ENCODE measurements at places on chromosomes 7 and 10. TPM values are rescaled to one million over a fixed set of nuclear protein-coding genes. Genes with fewer than 3 reads are reported as not detected.
A peak's percentile ranks its signal among the peaks of the same experiment; 100 is the strongest.

Gene AGR2
- total RNA-seq = not detected

Gene AKR1D1
- total RNA-seq = not detected

Gene INA
- not detected for total RNA-seq

Gene NPC1L1
- total RNA-seq = 0.50 TPM

Gene SEMA3D
- not detected for total RNA-seq

Gene NRP1
- 0.62 TPM for total RNA-seq

Gene MLXIPL
- not detected for total RNA-seq

Gene CFAP70
- total RNA-seq = 4.0 TPM

Gene GDF2
- total RNA-seq = not detected

Gene PRKG1
- 0.20 TPM for total RNA-seq

DNA sequence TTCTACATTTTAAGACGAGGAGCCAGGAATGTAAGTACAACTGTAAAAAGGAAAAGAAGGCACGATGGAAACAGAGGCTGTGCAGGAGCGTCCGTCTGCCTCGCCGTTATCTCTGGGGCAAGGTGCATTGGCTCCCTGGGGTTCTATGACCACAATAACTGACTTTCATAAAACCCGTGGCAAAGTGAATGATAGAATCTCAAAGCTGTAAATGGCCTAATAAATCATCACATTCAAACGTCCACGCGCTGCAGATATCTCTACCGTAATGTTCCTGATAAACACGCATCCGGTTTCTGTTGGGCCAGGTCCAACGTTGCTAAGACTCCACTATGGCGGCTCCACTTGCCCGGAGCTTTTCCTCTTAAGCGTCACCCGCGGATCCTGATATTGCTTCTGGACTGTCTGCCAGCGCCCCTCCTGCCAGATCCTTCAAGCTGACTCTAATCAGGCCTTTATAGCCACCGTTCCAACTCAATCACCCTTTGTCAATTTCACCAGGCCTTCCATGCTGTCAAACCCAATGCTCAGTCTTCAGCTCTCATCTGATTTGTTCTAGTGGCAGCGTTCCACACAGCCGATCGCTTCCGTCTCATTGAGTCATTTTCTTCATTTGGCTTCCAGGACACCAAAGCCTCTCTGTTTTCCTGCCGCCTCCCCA is 265.6 kb upstream of the FOXK1 start:
- H3K4me3 ChIP-seq = no peak overlapping the region
- H3K36me3 ChIP-seq = no peaks in the 10 kb centered on the region
- H3K27me3 ChIP-seq = peaks cover 2% of the 10 kb centered on the region
- H3K4me1 ChIP-seq = no peaks in the 10 kb centered on the region

DNA sequence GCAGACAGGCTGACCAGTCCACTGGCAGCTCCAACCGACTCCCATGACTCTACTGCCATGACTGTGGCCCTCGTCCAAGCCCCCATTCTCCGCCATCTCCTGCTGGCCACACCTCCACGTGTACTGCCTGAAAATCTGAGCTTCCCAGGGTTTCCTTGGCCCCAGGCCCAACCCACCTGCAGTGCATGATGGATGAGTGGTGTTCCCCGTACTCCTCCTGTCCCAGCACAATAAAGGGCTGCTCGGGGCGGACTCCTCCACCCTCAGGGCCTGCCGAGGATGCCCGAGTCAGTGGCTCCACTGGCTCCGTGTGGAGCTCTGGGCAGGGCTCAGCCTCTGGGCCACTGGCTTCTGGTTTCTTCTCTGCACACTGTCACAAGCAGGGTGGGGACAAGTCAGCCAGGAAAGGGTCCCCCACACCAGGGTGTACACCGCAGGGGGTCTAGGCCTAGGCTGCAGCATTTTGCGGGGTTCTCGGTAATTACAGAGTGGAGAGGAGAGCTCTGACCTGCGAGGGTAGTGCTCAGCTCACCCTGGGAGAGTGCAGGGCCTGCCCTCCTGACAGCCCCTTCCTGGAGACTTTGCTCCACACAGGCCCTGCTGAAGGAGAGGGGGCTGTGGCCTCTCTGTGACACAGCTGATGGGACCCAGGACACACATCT is 15.2 kb downstream of the WDR91 start:
- H3K27me3 ChIP-seq = no peaks in the 10 kb centered on the region
- no peak overlapping the region for H3K4me3 ChIP-seq
- DNase-seq = no peak
- peaks cover 12% of the 10 kb centered on the region for H3K36me3 ChIP-seq
- H3K27ac ChIP-seq = no peak overlapping the region
- no peaks in the 10 kb centered on the region for H3K4me1 ChIP-seq

DNA sequence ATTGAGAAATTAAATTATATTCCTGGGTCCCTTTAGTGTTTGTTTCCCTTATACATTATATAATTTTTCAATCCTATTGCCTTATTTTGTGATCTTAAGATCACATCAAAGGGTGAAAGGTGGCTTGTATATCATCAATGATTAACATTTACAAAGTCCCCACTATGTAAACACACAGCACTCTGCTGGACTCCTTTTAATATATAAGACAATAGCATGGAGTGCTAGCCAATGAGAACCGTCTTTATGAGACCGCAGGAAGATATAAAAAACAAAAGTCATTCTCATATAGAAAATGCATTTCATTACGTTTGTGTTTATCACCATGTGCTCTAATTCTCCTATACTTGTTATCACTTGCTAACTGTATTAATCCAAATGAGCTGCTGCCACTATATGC is 108.5 kb downstream of the HOXA1 start:
- no peak for DNase-seq
- H3K27me3 ChIP-seq = no peaks in the 10 kb centered on the region
- no peak overlapping the region for H3K27ac ChIP-seq

DNA sequence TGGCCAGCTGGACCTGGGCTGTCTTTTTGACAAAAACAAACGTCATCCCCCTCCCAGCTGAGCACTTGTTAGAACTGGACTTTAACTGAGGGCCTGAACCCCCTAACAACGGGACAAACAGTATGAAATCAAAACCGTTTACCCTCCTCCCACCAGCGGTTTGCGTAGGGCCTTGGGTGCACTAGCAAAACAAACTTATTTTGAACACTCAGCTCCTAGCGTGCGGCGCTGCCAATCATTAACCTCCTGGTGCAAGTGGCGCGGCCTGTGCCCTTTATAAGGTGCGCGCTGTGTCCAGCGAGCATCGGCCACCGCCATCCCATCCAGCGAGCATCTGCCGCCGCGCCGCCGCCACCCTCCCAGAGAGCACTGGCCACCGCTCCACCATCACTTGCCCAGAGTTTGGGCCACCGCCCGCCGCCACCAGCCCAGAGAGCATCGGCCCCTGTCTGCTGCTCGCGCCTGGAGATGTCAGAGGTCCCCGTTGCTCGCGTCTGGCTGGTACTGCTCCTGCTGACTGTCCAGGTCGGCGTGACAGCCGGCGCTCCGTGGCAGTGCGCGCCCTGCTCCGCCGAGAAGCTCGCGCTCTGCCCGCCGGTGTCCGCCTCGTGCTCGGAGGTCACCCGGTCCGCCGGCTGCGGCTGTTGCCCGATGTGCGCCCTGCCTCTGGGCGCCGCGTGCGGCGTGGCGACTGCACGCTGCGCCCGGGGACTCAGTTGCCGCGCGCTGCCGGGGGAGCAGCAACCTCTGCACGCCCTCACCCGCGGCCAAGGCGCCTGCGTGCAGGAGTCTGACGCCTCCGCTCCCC is at the start of gene IGFBP1:
TSS of gene IGFBP1 (plus strand) at position 304 of the 808 bp plus-strand sequence. CDS start at position 469, 165 bp downstream.
- peaks cover 7% of the 10 kb centered on the region for H3K27me3 ChIP-seq
- DNase-seq = no peak
- H3K36me3 ChIP-seq = no peaks in the 10 kb centered on the region
- no peak within 1 kb of the TSS for H3K4me3 ChIP-seq
- no peak within 1 kb of the TSS for H3K27ac ChIP-seq

- no peak overlapping the region for H3K4me3 ChIP-seq
- no peaks in the 10 kb centered on the region for H3K36me3 ChIP-seq
- DNase-seq = peak; percentile 60
- H3K27ac ChIP-seq = no peak overlapping the region
Measured at GRCh38 chr10:79374312-79375191, 27.3 kb downstream of the PPIF start.

DNA sequence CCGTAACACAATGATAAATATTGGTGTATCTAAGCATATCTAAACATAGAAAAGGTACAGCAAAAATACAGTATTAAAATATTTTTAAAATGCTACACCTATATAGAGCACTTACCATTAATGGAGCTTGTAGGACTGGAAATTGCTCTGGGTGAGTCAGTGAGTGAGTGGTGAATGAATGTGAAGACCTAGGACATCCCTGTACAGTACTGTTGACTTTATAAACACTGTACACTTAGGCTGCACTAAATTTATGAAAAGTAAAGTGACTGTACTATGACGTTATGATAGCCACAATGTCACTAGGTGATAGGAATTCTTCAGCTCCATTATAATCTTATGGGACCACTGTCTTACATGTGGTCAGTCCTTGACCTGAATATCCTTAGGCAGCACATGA is 147.0 kb downstream of the GLI3 start:
- no peak overlapping the region for H3K4me3 ChIP-seq
- no peaks in the 10 kb centered on the region for H3K4me1 ChIP-seq
- no peaks in the 10 kb centered on the region for H3K36me3 ChIP-seq
- no peak overlapping the region for H3K27ac ChIP-seq
- DNase-seq = no peak

- no peak for DNase-seq
- H3K27me3 ChIP-seq = no peaks in the 10 kb centered on the region
- no peak overlapping the region for H3K27ac ChIP-seq
- H3K4me3 ChIP-seq = no peak overlapping the region
- H3K36me3 ChIP-seq = no peaks in the 10 kb centered on the region
Measured at GRCh38 chr7:29765490-29765889, 40.8 kb upstream of the WIPF3 start.

DNA sequence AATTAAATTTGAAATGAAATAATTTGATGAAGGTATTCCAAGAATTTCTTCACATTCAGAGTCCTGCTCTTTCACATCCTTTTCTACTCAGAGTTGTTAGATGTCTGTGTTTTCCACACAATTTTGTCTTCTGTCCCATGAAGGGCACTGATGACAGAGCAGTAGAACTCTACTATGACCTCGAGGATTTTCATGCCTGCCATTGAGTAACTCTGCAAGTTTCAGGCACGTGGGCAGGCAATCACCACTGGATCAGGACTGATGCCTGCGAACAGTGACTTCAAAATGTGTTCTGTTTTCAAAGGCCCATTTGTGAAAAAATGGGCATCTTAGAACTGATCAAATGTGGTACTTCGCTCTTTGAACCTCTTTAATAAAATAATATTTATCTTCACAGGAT is 91.1 kb downstream of the CDK6 start:
- no peak overlapping the region for H3K27ac ChIP-seq
- H3K4me3 ChIP-seq = no peak overlapping the region
- no peaks in the 10 kb centered on the region for H3K27me3 ChIP-seq
- H3K36me3 ChIP-seq = no peaks in the 10 kb centered on the region

DNA sequence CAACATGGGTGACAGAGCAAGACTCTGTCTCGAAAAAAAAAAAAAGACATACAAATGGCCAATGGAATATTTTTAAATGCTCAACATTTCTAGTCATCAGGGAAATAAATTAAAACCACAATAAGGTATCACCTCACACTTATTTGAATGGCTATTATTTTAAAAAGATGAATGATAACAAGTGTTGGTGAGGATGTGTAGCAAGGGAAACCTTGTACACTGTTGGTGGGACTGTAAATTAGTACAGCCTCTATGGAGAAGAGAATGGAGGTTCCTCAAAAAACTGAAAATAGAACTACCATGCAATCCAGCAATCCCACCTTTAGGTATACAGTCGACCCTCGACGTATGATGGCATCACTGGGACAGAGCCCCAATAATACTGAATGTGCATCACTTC is 65.4 kb upstream of the DIP2C start:
- H3K4me1 ChIP-seq = no peaks in the 10 kb centered on the region
- H3K27me3 ChIP-seq = no peaks in the 10 kb centered on the region
- DNase-seq = no peak
- H3K4me3 ChIP-seq = no peak overlapping the region
- H3K36me3 ChIP-seq = no peaks in the 10 kb centered on the region
- H3K27ac ChIP-seq = no peak overlapping the region

DNA sequence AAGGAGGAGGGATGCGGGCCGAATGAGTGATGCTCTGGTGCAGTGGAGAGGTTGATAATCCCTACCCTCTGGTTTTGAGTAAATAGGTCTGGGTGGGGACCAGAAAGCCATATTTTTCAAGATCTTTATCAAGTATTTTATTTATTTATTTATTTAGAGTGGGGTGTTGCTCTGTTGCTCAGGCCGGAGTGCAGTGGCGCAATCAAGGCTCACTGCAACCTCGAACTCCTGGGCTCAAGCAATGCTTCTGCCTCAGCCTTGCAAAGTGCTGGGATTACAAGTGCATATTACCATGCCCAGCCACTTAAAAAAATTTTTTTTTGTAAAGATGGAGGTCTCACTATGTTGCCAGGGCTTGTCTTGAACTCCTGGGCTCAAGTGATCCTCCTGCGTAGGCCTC is 21.6 kb downstream of the SVIL start:
- peaks cover 7% of the 10 kb centered on the region for H3K27me3 ChIP-seq
- no peak overlapping the region for H3K4me3 ChIP-seq
- no peak overlapping the region for H3K27ac ChIP-seq

DNA sequence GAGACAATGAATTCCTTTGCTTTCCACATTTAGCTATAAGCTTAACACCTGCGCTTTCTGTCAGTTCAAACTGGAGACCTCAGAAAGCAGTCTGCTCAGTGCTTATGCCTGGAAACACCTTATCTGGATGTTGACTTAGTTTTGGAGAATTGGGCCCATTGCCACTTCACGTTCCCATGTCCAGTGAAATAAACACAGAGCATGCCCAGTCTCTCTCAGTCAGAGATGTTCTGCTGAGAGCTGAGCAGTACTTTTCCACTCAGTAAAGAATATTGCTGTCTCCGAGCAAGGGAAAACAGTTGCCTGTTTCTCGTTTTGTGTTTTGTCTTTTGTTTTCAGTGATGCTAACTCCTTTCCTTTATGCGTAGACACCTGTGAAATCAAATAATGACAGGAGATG is 83.2 kb upstream of the PRR15 start:
- H3K27ac ChIP-seq = no peak overlapping the region
- DNase-seq = no peak
- no peaks in the 10 kb centered on the region for H3K4me1 ChIP-seq
- H3K4me3 ChIP-seq = no peak overlapping the region
- H3K27me3 ChIP-seq = no peaks in the 10 kb centered on the region
- H3K36me3 ChIP-seq = no peaks in the 10 kb centered on the region

DNA sequence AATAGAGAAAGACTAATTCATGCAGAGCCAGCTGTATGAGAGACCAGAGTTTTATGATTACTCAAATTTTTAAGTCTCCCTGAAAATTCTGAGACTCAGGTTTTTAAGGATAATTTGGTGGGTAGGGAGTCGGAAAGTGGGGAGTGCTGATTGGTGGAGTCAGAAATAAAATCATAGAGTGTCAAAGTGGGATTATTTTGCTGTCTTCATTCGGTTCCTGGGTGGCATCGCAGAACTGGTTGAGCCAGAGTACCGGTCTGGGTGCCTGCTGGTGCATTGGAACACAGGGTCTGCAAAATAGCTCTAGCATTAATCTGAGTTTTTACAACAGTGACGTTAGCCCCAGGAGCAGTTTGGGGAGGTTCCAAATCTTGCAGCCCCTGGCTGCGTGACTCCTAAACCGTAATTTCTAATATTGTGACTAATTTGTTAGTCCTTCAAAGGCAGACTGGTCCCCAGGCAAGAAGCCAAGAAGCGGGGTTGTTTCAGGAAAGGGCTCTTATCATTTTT is 32.4 kb downstream of the GPRIN2 start:
- H3K27ac ChIP-seq = no peak overlapping the region
- H3K4me3 ChIP-seq = no peak overlapping the region
- H3K4me1 ChIP-seq = no peaks in the 10 kb centered on the region
- no peaks in the 10 kb centered on the region for H3K27me3 ChIP-seq

GRCh38 chr10:74058071-74058470 is 60.2 kb downstream of the VCL start:
- no peak overlapping the region for H3K4me3 ChIP-seq
- no peak for DNase-seq
- no peak overlapping the region for H3K27ac ChIP-seq
- H3K4me1 ChIP-seq = peaks cover 24% of the 10 kb centered on the region
- H3K36me3 ChIP-seq = no peaks in the 10 kb centered on the region
- H3K27me3 ChIP-seq = no peaks in the 10 kb centered on the region
